CD4-positive, alpha-beta T cell treated with Interleukin-17A for 1 hour (primary cell): ENCODE measurements at places on chromosomes 6 and 20.

DNA sequence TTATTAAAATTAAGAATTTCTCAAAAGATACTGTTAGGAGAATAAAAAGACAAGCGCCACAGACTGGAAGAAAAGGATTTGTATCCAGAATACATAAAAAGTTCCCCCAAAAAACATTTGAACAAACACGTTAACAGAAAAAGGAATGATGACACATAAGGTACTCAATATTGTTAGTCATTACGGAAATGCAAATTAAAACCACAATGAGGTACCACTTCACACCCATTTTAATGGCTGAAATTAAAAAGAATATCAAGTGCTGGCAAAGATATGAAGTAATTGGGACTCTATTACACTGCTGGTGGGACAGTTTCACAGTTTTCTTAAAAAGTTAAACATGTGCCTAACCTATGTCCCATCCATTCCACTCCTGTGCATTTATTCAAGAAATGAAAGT lies 51.4 kb downstream of the HECA start:
- no peak for DNase-seq

DNA sequence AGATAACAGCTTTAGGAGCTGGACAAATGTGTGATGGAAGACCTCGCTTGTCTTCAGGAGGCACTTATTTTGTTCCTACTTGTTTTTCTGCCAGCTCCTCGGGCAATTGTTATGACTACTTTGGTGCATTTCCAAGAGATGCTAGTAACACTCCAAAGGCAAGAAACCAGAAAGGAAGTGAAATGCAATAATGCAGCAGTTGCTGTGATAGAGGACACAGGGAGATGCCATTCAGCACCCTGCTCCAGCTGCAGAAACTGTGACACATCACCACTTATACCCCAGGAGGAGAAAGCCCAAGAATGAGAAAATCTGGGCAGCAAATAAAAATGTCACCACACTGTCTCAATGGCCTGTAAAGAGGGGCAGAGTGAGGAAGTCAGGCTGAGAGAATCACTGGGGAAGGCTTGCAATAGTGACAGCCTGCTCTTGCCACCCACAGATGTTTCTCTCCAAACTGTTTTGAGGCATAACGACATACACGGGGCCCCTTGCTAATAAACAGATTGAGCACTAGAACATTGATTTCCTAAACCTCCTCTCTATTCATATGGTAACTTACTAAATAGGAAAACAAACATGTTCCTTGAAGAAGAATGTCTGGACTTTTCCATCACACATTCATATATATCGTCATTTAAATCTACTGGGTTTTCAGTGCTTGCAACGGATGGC lies 231.0 kb upstream of the PRND start:
- no peak for DNase-seq

DNA sequence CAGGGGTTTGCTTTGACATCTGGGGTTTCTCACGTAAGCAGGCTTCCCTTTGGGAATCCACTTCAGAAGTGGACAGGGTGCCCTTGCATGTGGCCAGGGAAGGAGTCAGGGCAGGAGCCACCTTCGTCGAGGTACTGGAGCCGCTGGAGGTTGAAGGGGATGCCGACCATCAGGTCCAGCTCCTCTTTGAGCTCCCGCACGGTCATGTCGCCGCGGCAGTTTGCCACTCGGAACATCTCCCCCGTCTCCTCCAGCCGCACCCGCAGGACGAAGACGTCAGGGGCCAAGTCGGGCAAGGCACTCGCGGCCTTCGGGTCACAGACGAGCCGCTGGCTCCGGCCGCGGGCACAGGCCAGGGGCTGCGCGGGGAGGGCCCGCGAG lies 360 bp downstream of the ANKRD60 start:
- DNase-seq: no peak

DNA sequence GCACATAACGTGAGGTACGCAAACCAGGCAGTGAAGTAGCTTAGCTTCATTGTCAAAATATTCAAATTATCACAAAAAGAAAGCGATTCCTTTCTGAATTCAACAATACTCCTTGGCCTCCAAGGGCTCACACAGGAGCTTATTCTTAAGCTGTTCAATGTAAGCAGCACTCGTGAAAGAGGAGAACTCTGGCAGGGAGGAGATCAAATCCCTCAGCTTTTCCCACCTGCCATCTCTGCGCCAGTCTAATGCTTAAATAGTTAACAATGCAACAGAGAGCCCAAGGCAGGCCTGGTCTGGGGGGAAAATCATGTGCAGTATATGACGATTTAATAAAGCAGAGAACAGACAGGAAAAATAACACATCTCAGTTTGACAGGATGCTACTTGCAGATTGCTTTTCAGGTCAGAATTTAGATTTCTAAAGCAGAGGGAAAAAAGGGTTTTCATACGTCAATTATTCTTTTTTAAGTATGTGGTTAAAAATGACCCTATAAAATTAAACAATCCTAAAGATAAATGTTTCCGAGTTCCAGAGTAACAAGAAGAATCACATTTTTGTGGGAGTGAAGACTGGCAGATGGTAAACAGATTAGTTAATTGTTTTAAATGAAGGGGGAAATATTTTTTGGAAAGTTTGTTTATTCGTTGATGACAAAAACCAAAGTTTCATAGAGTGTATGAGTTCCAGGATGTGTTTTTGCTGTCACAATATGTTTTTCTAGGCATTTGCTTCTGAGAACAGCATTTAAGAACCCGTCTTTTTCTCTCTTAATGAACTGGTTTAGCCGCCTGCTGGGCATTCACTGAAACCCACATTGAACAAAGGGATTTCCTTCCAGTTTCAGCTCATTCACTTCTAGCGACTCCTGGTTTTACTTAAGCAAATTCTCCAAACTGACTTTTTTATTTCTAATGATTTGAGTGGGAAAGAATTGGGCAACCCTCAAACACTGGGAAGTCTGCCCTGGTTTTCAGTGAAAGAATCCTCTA lies 45.9 kb downstream of the PLAGL1 start:
- no peak for DNase-seq

DNA sequence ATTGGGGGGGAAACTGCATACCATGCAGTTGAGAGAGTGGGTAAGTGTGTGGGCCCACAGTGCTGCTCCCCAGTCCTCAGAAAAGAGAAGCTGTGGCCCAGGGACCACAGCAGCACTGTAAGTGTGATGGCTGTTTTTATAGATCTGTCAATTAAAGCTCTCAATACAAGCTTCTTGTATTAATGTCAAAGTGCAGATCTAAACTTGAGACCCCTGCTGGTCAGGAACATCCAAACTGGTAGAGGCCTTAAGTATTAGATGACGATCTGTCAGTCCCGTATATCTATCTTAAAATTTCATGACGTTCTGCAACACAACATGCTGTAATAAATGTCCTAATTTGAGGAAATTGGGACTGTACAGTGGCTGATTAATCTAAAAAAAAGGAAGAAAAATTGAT lies 74.8 kb downstream of the TULP4 start:
- DNase-seq: peak; percentile 26

- DNase-seq: no peak
Observed at GRCh38 chr6:123742626-123743025, 61.0 kb upstream of the NKAIN2 start.

- no peak for DNase-seq
Observed at GRCh38 chr6:56793938-56794337, 151.2 kb upstream of the DST start.

- DNase-seq: no peak
Observed at GRCh38 chr20:32110173-32110704, 725 bp downstream of the TM9SF4 start.

DNA sequence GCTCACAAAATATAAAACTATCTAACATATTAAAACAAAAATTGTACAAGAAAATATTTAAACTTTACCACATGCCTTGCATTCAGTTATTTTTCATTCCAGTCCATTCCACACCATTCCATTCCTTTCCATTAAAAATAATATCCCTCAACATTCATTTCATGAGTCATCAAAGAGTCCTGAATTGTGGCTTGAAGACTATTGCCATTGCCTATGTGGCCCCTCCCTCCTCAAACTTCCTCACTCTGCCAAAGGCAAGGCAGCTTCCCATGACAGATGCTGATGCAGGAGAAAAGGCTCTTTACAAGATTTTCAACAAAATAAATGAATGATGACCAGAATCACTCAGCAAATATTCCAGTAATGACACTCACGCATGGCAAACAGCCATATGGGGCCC lies 31.7 kb downstream of the IL20RA start:
- DNase-seq: no peak

- DNase-seq: peak; percentile 7
Observed at GRCh38 chr20:8292793-8293192, 160.7 kb downstream of the PLCB1 start.

DNA sequence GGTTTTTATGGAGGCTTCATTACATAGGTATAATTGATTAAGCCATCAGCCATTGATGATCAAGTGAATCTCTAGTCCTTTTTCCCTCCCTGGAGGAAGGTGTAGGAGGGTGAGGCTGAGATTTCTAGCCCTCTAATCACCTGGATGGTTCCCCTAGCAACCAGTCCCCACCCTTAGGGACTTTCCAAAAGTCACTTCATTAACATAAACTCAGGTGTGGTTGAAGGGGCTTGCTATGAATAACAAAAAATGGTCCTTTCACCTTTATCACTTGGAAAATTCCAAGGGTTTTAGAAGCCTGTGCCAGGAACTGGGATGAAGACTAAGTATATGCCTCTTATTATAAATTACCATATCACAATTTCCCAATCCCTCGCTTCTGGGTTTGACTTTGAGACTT lies 40.4 kb downstream of the SMPDL3A start:
- DNase-seq: no peak

GRCh38 chr6:33921745-33922144 lies 117.9 kb upstream of the MLN start:
- DNase-seq: no peak

- DNase-seq: no peak
Observed at GRCh38 chr20:12315652-12316051, 398.0 kb downstream of the BTBD3 start.

DNA sequence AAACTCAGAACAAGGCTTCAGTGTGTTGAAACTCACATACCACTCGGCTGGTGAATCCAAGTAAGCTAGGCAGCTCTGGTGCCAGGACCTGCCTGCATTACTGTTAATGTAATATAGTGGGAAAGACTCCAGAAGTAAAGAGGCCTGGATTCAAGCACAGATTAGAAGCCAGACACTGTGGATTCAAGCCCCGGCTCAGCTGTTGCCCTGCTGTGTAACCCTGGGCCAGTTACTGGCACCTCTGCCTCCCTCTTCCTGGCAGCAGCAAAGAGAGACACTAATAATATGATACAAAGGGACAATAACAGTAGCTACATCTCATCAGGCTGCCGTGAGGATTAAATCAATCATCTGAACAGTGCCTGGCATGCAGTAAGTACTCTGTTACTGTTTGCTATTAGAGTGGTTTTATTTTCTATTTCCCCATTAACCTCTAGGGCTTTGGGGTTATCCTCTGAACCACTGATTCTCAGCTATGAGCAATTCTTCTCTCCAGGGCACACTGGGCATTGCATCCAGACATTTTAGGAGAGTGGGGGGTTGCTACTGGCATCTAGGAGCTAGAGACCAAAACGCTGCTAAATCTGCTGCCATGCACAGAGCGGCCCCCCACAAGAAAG lies 92.9 kb downstream of the ZMYND8 start:
- DNase-seq: no peak

- no peak for DNase-seq
Observed at GRCh38 chr6:110398778-110399177, 16.6 kb downstream of the DDO start.

DNA sequence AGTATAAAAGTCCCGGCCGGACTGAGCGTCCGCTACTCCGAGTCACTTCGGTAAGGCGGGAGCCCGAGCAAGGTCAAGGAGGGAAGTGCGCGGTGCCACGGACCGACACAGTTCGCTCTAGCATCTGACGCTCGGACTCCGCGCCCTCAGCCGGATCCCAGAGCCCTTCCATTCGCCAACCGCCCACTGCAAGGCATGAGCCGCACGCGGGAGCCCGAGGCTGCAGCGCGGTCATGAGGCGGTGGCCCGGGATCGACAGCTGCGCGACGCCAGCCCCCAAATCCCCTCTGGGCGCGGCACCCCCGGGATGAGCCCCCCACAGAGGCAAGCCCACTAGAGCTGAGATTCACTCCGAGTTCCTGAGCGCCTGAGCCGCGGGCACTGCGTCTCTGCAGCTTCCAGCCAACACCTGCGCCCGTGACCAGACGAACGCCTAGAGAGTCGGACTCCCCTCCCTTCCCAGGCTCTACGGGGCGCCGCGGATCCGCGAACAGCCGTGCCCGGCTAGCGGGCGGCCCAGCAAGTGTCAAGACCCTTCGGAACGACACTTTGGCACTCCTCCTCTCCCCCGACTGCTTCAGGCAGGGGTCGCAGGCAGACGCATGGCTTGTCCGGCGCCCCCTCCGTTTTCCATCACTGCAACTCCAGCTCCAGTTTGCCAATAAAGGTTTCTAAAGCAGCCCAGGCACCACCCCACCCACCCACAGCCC lies 725 bp upstream of the ISM1 start:
- peak; percentile 36 for DNase-seq

DNA sequence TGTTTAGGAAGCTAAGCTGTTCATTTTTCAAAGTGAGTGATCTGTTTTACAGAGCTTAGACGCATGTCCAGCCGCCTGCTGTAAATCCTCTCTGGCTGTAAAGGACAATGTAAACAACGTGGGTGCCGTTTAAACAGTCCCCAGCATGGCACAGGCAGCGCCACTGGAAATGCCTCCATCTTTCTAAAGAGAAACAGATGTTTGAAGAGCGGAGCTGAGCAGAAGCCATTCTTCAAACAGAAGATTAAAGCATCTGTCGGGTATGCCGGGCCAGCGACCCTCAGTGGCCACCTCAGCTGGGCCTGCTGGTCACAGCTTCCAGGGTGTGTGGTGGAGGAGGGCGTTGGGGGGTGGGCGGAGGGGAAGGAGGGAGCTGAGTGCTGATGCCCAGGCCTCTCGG lies 138.6 kb downstream of the ERMARD start:
- DNase-seq: no peak

DNA sequence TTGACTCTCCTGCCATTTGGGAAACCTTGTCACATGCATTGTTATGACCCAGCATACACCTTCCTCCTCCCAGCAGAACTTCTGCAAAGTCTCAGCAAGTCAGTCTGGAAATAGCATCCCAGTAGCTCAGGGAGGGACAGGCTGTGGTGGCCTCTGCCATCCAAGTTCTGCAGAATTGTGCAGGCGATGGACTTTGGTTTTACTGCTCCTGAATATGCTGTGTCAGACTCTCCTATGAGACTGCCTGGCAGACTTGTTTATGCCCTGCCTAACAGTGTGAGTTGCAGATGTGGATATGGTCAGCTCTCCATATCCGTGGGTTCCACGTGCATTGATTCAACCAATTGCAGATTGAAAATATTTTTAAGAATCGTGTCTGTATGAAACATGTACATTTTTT lies 52.8 kb downstream of the SNRNP48 start:
- DNase-seq: no peak
